ENCODE measurements at places on chromosomes 1 and 21.

DNA sequence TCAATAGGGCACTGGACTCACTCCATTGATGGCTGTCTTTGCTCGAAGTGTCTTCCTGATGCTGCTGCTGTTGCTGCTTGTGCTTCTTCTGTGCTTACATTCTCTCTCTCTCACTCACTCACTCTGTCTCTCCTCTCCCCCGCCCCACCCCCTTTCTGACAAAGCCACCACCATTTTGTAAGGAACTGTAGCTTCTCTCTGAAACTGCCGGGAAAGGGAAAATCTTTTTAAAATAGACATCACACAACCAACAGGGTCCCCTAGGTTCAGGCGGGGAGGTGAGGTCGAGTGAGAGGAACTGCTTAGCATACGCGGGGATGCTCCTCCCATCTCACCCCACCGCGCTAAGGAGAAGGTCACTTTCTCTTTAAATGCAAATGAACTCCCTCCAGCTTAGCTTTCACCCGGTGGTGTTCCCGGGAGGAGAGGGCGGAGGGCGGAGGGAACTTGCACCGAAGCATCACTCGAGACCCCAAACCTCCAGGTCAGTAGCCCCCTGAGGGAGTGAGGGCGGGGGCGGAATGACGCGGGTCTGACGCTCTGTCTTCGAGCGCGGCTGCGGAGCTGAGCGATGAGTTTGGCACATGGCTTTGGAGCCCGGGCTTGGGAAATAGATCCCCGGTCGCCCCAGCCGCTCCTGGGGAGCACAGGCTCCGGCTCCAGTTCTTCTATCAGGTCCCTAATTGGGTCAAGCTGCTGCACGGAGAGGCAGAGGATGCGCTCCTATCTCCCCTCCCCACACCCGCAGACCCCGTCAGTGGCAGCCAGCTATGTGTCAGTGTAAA lies at the start of gene CCDC28B:
Gene CCDC28B, plus strand, starts transcription at position 370 of the 785 bp plus-strand sequence. CDS start 1,341 bp downstream, outside the sequence.
- DNase-seq = peak; percentile 54

DNA sequence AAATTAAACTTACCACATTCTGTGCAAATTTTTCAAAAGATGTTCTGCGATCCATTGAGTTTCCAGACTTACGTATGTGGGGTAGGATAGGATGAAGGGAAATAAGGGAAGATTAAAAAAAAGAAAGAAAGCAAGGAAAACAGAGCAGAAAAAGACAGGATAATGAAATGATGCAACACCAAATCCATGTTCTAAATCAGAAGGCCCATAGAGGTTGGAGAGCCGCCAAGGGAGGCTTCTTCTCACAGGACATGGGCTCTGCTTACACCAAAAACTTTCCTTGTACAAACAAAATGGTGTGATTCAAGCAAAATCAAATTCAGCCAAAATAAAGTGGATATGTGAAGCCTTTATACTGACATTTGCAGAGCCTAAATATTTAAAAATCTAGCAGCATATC lies 189.5 kb upstream of the GREM2 start:
- no peak for DNase-seq

GRCh38 chr1:171635661-171636060 lies 13.6 kb downstream of the MYOCOS start:
- DNase-seq = no peak

DNA sequence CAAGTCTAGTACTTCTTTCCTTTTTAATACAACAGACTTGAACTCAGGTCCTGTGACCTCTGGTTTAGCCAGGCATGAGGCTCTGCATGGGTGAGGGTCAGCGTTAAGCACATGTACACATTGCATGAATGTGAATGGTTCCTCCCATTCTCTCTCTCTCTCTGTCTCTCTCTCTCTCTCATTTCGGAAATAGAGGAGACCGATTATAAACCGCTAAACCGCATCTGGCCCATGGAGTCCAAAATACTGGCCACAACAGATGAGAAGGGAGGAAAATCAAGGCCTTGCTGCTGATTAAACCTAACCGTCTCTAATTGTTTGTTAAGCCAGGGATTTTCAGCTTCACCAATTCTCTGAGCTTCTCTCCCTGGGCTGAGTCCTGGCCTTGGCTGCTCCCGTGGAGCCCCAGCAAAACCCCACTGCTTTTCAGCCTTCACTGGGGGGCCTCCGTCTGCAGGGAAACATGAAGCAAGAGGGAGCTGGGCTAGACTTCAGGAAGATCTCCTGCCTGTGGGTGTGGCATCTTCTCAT lies 6.6 kb downstream of the RSPO1 start:
- DNase-seq = no peak

DNA sequence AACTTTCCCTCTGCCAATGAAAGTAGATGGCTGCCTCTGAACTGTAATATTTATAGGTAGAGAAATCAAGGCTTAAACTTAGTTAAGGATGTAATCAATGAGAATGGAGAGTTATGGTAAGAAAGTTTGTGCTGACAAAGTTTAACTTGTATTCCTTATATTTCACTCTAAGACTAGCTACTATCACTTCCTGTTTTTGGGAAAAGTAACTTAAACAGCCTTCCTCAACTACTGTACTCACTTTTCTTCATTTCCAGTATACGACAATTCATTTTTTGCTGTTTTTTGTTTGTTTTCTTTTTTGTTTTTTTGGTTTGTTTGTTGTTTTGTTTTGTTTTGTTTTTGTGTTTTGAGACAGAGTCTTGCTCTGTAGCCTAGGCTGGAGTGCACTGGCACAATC lies 3.7 kb downstream of the RGS18 start:
- DNase-seq = no peak
